ENCODE measurements at places on chromosomes 3 and 15.

- no peak overlapping the region for H3K4me3 ChIP-seq
- no peak overlapping the region for H3K27ac ChIP-seq
- H3K4me1 ChIP-seq: no peaks in the 10 kb centered on the region
- no peak for DNase-seq
Observed at GRCh38 chr3:168003911-168004310, 91.8 kb downstream of the GOLIM4 start.

- no peaks in the 10 kb centered on the region for H3K36me3 ChIP-seq
- H3K27ac ChIP-seq: no peak overlapping the region
- H3K4me1 ChIP-seq: no peaks in the 10 kb centered on the region
- DNase-seq: no peak
- peaks cover 36% of the 10 kb centered on the region for H3K27me3 ChIP-seq
Observed at GRCh38 chr3:195739561-195740111, 18.9 kb downstream of the MUC20 start.

DNA sequence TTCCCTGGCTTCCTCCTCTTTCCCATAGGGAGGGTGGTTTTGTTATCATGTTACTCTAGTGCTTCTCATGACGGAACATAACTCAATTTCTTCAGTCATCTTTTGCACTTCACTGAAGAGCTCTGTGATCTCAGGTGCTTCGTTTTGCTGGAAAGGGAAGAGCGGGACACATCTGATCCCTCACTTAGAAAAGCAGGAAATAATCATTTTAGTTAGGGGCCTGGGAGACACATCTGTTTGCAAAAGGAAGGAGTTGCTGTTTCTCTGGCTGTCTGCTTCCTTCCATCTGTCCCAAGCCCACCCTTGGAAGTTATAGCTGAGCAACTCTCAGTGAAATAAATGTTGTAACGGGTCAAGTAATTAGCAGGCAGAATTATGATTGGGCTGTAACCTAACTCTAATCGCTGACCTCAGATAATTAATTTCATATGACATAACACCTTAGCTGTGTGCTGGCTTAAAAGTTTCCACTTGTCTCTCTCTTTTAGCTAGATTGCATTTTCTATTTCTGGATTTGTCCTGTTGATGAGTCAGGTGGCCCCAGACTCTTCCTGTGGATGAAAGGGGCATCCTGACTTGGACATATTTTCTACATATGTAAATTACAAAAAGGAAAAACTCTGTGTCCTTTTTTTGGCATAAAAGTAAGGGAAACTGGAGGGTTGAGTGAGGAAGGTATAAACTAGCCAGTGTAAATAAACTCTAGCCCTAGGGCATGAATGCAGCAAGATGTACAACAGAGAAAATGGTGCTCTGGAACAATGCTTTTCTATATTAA lies 11.0 kb upstream of the FILIP1L start:
- no peaks in the 10 kb centered on the region for H3K36me3 ChIP-seq
- no peak for DNase-seq
- H3K27me3 ChIP-seq: no peaks in the 10 kb centered on the region
- H3K4me3 ChIP-seq: no peak overlapping the region
- no peak overlapping the region for H3K27ac ChIP-seq

GRCh38 chr3:127761441-127761801 lies 60.9 kb downstream of the MGLL start:
- no peak overlapping the region for H3K27ac ChIP-seq
- DNase-seq: no peak
- H3K27me3 ChIP-seq: no peaks in the 10 kb centered on the region
- H3K4me3 ChIP-seq: no peak overlapping the region
- no peaks in the 10 kb centered on the region for H3K36me3 ChIP-seq

GRCh38 chr15:63250312-63250965 lies 27.0 kb upstream of the APH1B start:
- peaks cover 5% of the 10 kb centered on the region for H3K4me1 ChIP-seq
- no peak for DNase-seq
- H3K4me3 ChIP-seq: no peak overlapping the region
- peaks cover 27% of the 10 kb centered on the region for H3K36me3 ChIP-seq
- no peaks in the 10 kb centered on the region for H3K27me3 ChIP-seq

DNA sequence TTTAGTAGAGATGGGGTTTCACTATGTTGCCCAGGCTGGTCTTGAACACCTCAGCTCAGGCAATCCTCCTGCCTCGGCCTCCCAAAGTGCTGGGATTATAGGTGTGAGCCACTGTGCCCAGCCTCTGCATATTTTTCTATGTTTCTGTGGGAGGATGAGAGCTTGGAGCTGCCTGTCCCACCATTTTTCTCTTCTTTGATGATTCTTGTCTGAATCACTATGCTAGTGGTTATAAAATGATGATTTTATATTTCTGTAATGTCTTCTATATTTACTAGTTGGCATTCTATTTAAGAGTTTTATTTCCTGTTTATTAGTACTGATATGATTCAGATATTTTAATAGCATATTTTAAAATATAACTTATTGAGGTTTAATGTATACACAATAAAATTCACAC lies 69.7 kb downstream of the CHCHD6 start:
- H3K4me1 ChIP-seq: no peaks in the 10 kb centered on the region
- H3K27ac ChIP-seq: no peak overlapping the region
- DNase-seq: no peak
- H3K36me3 ChIP-seq: peaks cover 18% of the 10 kb centered on the region

GRCh38 chr15:72732516-72732915 lies 46.5 kb downstream of the BBS4 start:
- no peak overlapping the region for H3K27ac ChIP-seq
- no peaks in the 10 kb centered on the region for H3K27me3 ChIP-seq
- no peak for DNase-seq

DNA sequence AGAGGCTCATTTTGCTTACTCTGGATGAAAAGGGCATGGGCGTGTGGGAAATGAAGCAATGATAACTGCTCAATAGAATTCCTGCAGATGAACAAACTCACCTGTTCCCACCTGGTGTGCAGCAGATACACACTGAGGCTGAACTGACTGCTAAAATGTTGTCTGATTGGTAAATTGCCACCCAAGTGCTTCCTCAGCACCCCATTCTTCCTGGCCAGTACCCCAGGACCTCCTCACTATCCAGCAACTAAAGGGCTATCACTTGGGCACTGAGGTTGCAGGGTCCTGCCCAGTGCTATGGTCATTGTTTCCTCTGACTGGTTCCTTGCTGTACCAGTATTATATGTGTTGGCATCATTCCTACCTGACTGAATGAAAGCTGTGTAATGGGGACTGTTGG lies 38.0 kb upstream of the DGKG start:
- no peaks in the 10 kb centered on the region for H3K4me1 ChIP-seq
- H3K27me3 ChIP-seq: peaks cover 55% of the 10 kb centered on the region
- H3K4me3 ChIP-seq: no peak overlapping the region
- DNase-seq: no peak
- H3K36me3 ChIP-seq: no peaks in the 10 kb centered on the region

- peaks cover 27% of the 10 kb centered on the region for H3K4me1 ChIP-seq
- no peak overlapping the region for H3K4me3 ChIP-seq
- peak overlapping the region; percentile 76 for H3K27ac ChIP-seq
- DNase-seq: no peak
- peaks cover 25% of the 10 kb centered on the region for H3K36me3 ChIP-seq
Observed at GRCh38 chr3:15291589-15292541, 40.5 kb downstream of the SH3BP5 start.

DNA sequence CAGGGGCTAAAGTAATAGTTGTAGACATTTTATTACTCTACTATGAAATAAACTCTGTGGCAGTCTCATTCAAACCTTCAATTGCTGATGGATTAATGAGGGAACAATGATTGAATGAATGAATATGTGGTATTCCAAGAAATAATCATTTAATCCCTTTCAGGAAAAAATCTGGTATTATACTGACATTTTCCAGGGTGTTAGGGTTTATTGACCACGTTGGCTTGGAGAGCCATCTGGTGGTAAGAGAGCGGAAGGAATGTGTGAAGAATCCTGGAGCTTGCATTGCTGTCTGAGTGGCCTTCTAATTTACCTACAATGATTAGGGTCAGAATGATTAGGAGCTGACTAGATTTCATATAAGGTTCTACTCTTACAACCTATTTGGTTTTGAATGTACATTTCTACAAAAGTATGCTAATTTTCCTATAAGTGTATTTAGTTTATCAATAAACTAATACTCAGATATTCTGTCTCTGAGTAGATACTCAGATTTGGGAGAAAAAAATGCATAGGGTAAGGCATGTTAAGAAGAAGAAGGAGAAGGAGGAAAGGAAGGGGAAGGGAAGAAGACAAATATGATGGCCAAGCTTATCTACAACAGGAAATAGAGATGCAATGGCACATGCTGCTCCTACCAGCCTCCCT lies 249.9 kb downstream of the ROBO1 start:
- H3K27ac ChIP-seq: no peak overlapping the region
- peaks cover 25% of the 10 kb centered on the region for H3K4me1 ChIP-seq
- H3K27me3 ChIP-seq: peaks cover 2% of the 10 kb centered on the region

DNA sequence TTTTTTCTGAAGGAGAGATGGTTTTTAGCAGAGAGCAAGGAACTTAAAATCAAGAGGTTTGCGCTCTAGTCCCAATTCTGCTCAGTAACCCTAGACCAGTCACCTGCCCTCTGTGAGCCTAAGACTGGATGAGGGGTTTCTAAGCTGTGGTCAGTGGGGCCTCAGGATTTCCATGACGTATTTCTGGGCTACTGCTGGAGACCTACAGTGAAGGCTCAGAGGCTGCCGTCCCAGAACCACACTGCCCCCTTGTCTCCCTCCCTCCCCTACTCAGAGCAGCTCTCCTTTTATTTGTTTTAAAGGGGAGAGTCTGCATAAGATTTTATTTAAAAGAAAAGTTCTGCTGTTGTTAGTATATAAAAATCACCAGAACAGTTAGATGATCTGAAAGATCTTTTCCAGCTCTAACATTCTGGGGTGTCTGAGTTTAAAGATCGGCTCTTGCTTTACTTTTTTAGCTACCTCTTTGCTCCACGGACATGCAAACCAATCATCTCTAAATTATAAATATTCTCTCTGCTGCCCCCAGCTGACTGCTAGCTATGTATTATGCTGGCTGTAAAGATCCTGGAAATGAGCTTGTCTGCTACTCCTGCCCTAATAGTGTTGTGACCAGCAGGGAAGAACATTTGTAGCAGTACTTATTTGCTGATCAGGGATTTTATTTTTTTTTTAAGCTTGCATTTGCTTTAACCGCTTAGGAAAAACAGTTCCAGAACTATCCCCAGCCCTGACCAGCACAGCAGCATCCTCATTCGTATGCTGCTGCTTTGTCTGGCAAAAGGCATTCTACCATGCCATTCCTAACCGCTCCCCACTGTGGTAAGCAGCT lies 28.6 kb upstream of the NDUFB4 start:
- peak overlapping the region; percentile 66 for H3K4me3 ChIP-seq
- peaks cover 19% of the 10 kb centered on the region for H3K4me1 ChIP-seq
- no peaks in the 10 kb centered on the region for H3K27me3 ChIP-seq
- no peak for DNase-seq
- peak overlapping the region; percentile 52 for H3K27ac ChIP-seq

DNA sequence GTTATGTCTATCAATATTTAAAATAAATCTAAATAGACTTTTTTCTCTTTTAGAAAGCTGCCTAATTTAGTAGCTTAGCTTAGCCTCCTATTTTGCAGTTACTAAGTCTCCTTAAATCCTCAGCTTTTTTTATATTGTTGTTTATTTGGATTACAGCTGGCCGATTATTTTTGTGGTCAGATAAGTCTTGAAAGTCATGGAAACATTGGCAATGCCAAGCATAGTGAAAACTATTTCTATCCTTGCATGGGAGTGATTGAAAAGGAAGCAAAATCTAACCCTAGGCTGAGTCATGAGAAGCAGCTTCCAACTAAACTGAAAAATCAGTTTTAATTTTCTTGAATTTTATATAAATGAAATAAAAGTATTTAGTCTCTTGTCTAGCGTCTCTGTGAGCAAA lies 1063.0 kb upstream of the GBE1 start:
- no peaks in the 10 kb centered on the region for H3K27me3 ChIP-seq
- H3K36me3 ChIP-seq: no peaks in the 10 kb centered on the region
- no peaks in the 10 kb centered on the region for H3K4me1 ChIP-seq
- H3K4me3 ChIP-seq: no peak overlapping the region

GRCh38 chr3:45509038-45509767 lies 85.3 kb upstream of the LIMD1 start:
- DNase-seq: no peak
- peaks cover 4% of the 10 kb centered on the region for H3K36me3 ChIP-seq
- H3K4me3 ChIP-seq: no peak overlapping the region
- H3K27ac ChIP-seq: no peak overlapping the region
- H3K4me1 ChIP-seq: no peaks in the 10 kb centered on the region

DNA sequence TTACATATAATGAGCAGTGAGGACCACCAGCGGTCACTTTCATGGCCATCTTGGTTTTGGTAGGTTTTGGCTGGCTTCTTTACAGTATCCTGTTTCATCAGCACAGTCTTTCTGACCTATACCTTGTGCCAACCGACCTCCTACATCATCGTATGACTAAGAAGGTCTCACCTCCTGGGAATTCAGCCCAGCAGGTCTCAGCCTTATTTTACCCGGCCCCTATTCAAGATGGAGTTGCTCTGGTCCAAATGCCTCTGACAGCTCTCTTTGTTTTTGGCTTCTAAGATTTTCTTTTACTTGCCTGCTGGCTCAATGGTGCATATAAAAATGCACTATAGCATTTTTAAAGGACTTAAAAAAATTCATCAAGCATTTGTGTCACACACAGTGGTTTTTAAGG lies 3.2 kb upstream of the MME start:
- H3K4me3 ChIP-seq: no peak overlapping the region
- peaks cover 25% of the 10 kb centered on the region for H3K4me1 ChIP-seq
- H3K36me3 ChIP-seq: no peaks in the 10 kb centered on the region
- H3K27ac ChIP-seq: no peak overlapping the region

DNA sequence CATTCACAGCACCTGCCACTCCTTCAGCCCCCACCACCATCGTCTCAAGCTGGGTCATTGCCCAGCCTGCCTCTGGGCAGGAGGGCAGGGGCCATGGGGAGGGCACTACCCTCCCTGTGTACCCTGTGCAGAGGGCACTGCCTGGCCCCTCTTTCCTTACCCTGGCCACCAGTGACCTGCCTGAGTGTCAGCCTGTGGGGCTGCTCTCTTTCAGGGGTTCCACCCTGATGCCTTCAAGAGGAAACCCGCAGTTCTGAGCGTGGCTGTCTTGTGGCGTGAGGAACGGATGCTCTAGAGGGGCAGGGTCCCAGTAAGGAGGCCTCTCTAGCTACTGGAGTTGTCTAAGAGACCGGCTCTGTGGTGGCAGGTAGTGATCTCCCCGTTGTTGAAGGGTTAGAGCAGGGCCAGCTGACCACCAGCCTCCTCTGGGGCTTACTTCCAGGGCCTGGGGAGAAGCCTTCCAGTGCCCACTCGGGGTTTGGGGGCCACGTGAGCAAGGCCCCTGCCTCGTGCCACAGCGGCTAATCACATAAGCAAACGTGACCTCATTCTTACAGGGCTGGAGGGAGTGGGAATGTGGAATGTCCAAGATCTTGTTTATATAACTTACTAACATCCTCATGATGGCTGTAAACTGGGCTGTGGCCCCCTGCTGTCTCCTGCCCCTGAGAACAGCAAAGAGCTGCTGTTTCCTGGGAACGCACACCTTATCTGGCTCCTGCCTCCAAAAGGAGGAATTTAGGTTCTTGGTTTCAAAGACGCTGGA lies 31.4 kb upstream of the SEC13 start:
- no peaks in the 10 kb centered on the region for H3K36me3 ChIP-seq
- DNase-seq: no peak
- peaks cover 16% of the 10 kb centered on the region for H3K27me3 ChIP-seq
- H3K4me1 ChIP-seq: no peaks in the 10 kb centered on the region

All from mesothelial cell of epicardium (in vitro differentiated cells).